NCI-H1417 (cell line): ENCODE measurements at places on chromosomes 7 and 10.

DNA sequence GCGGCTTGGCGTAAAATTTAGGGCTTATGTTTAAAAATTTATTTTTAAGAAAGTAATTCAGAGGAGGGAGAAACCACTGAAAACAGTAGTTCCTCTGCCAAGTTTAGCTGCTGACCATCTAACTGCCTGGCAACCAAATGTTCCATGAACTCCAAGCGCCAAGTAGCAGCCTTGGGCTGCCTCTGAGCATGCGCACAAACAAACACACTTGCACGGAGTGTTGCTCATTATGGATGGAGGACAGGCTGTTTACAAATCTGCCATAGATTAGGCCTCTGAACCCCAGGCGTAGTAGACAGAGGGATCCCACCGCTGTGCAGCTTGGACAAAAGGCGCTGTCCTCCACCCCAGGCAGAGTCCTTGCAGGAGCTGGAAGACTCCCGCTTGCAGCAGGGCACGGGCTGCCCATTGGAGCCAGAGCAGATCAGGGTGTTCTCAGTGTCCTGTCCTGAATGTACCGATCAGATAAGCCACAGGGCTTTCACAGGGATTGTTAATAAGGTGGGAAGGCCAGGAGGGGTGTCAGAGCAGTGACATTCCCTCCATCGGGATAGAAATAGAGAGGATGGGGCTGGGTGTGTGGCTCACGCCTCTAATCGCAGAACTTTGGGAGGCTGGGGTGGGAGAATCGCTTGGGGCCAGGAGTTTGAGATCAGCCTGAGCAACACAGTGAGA, 47.7 kb upstream of the LYZL1 start:
- no peak for DNase-seq

GRCh38 chr10:59376846-59377245, 14.5 kb upstream of the FAM13C start:
- DNase-seq: no peak

DNA sequence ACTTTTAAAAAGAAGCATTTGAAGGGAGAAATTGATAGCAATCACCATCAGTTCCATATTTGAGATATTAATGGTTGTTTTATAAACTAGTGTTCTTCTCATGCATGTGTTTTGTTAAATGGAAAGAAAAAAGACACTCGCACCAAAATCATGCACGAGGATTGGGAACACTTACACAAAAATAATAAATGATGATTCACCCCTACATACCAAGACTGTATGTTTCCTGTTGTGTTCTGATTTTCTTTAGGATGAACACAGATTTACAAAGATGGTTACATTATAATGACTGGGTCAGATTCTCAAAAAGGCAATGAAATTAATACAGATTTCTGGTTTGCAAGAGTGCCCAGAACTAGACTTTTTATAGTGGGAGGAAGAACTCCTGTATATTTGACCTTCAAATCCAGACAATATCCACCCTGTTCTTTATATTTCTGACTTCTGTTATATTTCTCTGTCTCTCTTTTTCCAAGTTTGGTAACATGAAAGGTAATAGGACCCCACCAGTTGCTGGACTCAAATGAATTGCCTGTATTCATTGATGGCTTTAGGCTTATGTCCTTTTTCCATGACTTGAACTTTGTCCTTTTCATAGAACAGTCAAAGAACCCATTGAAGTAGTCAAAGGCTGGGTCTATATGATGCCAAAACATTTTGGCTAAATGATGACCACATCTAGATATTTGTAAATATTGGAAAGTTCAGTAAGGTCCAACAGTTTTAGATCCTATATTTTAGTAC, 54.4 kb downstream of the SEMA3A start:
- no peak for DNase-seq

DNA sequence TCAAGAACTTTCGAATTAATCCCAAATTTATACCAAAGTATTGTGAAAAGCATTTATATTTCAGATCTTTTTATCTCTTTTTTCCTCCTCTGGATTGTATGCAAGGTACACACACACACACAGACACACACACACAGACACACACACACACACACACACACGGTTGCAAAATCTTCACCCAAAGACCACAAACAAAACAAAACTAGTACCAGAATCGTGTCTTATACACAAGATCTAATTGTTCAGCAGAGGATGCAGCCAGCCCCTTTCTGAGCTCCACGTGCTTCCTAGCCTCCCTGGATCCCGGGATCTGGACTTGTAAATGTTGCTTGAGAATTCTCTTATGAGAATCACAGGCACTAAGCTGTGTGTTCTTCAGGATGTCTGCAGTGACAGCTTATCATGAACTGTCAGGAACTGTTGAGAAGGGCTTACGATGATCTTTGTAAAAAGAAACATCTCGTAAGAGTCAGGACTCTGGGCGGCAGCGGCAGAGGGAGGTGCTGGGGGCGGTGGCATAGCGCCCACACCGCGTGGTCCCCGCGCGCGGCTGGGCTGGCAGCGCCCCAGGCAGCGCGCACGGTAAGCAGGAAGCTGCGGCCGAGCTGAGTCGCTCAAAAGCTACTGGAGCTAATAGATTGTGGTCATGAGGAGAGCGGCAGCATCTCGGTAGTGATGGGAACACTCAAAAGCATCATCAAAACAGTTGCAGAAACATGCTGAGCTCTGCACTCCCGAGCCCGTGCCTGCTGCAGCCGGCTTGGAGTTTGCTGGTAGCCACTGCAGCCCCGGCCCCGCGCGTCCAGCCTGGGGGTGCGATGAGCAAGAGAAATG, 277.6 kb downstream of the GATA3 start:
- DNase-seq: no peak

DNA sequence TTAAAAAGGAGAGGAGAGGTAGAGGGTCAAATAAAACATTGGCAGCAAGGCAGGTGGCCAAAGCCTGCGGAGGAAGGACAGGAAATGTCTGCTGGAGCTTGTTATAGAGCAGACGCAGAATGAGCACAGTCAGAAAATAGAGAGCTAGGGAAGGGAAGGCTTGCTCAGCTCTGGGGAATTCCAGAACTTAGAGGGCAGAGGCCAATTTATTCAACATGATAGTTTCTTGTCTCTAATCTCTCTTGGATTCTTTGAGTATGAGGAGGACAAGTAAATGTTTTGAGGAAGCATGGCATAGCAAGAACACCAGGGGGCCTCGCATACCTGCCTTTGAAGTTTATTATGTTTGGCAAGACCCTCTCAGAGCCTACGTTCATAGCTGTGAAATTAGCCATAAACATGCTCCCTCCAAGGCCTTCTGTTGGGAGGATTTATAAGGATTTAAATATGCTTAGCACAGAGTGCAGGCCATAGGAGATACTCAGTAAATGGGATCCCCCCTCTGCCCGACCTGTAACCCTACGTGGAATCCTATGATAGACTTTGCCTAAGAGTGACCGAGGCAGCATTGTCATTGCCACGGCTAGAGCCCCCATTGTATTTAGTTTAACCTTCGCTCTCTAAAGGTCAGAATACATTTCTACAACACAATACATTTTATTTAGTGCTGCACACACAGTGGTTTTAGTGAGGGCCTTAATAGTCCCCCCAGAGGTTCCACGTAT, 293.9 kb downstream of the CCDC3 start:
- peak; percentile 25 for DNase-seq
